Activated CD4-positive, alpha-beta T cell treated with anti-CD3 and anti-CD28 coated beads, Interleukin-2, amount 10 ng/mL, durations not matched to agents 24 days and 14 days (primary cell): ENCODE measurements at places on chromosomes 7 and 10. TPM values are rescaled to one million over a fixed set of nuclear protein-coding genes. Genes with fewer than 3 reads are reported as not detected.

DNA sequence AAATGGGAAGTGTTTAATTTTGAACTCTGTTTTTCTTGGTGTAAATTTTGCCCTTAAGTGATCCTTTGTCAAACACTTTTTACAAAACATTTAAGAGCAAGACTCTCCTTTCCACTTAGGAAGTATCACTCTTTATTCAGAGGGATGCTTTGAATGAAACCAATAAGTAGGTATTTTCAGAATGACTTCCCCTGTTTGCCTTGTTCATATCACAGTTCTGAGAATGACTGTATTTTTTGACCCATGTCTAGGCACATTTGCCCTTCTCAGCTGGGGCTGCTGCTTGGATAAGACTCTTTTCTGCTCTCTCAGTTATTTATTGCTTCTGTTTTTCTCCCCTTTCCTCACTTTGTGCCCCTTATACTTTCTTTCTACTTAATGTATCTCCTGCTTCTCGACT lies 98.2 kb downstream of the CCNY start:
- no peak for DNase-seq

GRCh38 chr7:151761231-151761630 lies 115.7 kb downstream of the PRKAG2 start:
- no peak for DNase-seq

GRCh38 chr7:82595176-82595575 lies 151.6 kb upstream of the CACNA2D1 start:
- no peak for DNase-seq

DNA sequence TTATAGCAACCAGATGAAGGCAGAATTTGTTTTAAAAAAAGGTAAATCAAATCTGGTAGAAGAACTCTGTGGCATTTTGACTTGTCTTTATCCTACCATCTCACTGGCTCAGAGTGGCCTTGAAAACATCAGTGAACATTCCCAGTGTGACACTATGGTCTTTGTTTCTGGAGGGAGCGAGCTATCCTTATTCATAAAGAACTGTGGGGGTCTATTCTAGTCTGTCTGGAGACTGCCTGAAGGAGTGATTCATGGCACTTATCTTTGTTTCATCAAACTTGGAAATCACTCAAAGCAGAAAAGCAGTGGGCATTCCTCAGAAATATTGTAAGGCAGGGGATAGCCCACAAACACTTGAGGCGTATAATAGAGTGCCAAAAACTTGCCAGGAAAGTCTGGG lies 719.1 kb downstream of the PCDH15 start:
- DNase-seq = no peak

DNA sequence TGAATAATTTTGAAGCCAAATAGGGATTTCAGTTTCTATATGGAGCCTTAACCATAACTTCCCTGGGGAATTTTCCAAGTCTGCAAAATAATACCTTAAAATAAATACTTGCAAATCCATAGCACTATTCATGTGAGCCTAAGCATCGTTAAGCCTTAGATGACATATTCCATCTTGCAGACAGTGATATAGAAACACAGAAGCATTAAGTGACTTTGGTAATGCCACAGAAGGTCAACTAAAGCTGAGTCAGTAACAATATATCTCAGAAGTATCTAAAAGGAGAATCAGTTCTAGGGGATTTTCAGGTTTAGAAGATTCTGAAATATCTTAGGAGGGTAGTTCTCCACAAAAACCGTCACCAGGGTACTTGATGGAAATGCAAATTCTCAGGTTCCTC lies 163.4 kb upstream of the COL1A2 start:
- DNase-seq = no peak

DNA sequence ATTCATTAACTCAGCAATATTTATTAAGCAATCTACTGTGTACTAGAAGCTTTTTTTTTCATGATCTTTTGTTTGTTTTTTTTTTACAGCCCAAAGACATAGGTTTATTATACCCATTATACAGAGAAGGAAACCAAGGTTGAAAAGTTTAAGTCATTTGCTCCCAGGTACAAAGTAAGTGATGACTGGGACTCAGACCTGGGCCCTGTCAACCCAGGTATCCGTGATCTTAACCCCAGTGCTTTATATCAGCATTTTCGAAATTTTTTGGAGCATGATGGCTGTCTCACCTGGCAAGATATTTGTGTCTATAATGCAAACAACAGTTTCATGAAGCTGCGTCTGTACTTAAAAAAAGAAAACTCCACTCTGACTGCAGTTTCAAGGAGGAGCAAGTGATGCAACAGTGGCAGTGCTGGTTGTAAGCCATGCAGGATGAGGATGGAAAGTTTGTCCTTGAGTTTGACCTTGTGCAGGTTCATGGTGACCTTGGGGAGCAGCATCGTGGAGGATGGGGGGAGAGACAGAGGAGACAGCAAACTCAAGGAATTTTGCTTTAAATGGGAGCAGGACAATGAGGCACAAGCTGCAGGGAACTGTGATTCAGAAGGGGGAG lies 11.8 kb downstream of the SLC29A3 start:
- no peak for DNase-seq

GRCh38 chr10:123573236-123574108 lies 92.7 kb upstream of the GPR26 start:
- peak; percentile 76 for DNase-seq

- no peak for DNase-seq
Observed at GRCh38 chr10:87764072-87764934, 53.7 kb downstream of the ATAD1 start.

GRCh38 chr10:18196806-18197550 lies 56.8 kb downstream of the CACNB2 start:
- DNase-seq = no peak

DNA sequence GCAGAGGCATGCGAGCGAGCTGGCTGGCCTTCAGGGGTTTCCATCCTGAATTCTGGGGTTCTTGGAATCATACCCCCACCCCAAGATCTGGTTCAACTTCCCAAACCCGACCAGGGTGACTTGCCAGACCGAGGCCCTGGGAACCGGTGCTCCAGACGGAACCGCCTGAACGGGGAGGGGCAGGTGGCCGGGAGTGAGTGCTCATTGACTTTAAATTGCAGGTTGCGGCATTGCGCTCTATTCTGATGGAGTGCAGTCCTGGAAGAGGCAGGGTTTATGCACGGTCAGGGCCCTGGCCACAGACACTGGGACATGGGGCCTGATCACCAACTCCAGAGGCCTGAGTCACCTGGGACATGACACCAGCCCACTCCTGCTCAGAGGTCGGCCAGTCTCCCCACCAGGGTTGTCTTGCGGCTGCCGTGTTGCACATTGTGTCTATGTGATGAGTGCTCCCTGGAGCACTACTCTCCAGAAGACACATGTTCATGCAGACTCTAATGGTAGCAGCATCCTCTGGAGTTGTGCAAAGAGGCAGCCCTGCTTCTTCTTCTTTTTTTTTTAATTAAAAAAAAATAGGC lies 5.8 kb upstream of the DDIT4 start:
- DNase-seq = no peak

GRCh38 chr7:128217967-128218652 lies 23.0 kb upstream of the LEP start:
- DNase-seq = no peak

GRCh38 chr7:87715545-87715944 lies 87.3 kb downstream of the RUNDC3B start:
- no peak for DNase-seq

SPDYE2 gene
- 0.19 TPM in 1 of 2 replicates, not detected in the other for total RNA-seq

ADAP1 gene
- total RNA-seq = 65.9 and 70.2 TPM in 2 replicates

PCLO gene
- not detected in 2 replicates for total RNA-seq

UBN2 gene
- 12.5 and 15.2 TPM in 2 replicates for total RNA-seq

PNLIPRP2 gene
- not detected in 2 replicates for total RNA-seq
